ENCODE measurements at places on chromosomes 13 and 19.

DNA sequence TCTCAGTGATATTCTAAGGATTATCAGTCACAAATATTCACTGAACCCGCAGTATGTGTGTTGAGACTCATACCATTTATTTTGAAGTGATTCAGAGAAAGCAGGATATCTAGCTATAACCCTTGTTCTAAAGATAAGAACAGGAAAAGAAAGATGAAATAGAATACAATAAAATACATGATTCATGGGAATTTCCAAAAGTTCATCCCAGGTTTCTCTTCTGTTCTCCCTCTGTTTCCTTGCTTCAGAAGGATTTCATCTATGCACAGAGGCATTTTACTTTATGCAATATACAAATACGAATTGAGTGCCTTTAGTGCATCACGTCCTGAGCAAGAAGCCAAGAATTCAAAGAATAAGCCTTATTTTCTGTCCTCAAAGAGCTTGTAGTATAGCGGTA, 274.4 kb upstream of the GPC6 start:
- no peak for DNase-seq

GRCh38 chr19:5575590-5575989, 7.8 kb upstream of the TINCR start:
- no peak for DNase-seq

DNA sequence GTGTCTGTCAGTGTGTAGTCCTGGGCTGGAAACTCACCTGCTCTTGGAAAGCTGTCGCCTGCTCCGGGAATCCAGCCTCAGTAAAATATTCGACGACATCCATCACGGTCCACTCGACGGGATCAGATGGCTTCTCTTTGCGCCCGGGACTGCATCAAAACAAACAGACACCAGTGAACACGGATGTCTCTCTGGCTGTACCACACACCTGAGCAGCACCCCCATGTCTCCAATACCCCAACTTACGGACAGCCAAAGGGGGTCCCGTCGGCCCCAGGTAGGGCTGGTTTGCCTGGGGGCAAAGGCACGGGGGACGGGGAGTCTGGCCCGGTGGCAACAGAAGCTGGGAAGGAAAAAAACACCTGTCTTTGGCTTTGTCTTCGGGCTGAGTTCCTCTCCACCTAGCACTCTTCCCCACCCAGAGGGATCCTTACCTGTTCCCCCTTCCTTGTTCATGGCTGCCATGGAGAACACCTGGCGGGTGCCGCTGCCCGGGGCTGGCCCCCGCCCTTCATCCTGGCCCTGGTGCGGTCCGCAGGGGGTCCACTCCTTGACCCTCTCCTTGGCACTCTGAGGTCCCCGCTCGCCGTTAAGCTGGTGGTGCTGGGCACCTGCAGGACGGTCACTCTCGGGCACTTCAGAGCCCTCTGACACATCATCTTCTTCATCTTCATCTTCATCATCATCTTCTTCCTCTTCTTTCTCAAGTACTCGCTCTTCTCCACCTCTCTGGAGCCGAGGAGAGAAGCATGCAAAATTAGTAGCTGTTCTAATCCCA, 1.7 kb downstream of the SAMD1 start:
- DNase-seq: no peak

DNA sequence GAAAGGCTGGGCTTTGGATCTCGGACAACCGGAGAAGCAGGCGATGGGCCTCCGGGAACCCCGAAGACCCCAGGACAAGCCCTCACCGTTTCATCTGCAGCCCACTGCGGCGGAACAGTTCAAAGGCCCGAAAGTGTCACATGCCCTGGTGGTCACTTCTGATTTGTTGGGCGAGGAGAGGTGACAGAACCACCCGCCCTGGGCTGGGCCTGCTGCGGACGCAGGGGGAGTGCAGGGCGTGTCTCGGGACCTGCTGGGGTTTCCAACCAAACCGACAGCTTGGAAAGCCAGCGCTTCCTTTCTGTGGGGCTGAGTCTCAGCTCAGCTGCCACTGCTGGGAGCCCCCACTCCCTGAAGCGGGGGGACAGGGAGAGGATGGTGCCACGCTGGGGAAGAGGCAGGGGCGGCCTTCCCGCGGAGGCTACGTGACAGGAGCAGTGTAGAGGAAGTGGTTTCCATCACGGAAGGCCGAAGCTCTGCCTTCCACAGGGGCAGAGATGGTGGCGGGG, 22.8 kb upstream of the ZBTB7A start:
- DNase-seq: peak; percentile 66

- DNase-seq: no peak
These were observed 498.6 kb downstream of the FGF9 start for GRCh38 chr13:22169473-22169872.

GRCh38 chr13:42836930-42837690, 55.7 kb downstream of the FAM216B start:
- no peak for DNase-seq

DNA sequence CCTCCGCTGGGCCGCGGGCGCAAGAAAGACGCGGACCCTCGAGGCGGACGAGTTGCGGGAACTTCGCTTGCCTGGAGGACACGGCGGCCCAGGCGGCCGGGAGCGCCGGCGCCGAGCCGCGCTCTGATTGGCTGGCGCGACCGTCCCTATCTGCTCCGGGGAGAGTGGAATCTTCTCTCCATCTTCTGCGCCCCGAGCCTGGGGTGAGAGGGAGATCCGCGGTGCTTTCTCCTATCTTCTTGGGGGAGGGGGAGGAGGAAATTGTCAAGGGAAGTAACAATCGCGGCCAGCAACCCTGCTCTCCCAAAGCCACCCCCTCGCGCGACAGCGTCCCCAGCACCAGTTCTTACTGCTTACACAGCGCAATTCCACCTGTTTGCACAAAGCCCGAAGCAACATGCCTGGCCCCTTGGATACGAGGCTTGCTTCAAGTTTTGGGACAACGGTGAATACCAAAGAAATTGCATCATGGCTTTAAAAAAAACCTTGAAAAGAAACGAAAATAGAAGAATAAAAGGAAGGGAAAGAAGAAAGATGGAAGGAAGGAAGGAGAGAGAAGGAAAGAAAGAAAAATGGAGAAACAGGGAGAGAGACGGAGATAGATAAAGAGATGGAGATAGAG, 4.8 kb downstream of the SOX21 start:
- DNase-seq: peak; percentile 17

DNA sequence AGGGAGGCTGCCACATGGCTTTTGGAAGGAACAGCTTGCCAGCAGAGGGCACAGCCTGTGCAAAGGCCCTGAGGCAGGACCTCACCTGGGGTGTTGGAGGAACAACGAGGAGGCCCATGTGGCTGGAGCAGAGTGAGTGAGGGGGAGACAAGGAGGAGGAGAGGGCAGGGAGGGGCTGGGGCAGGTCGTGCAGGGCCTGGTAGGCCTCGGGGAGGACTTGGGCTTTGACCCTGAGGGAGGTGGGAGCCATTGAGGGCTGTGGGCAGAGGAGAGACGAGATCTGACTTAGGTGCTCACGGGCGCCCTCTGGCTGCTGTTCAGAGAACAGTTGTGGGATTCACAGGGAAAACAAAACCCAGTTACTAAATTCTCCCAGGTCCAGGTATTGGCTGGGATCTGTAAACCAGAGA, 25.2 kb downstream of the ZNRF4 start:
- peak; percentile 61 for DNase-seq

DNA sequence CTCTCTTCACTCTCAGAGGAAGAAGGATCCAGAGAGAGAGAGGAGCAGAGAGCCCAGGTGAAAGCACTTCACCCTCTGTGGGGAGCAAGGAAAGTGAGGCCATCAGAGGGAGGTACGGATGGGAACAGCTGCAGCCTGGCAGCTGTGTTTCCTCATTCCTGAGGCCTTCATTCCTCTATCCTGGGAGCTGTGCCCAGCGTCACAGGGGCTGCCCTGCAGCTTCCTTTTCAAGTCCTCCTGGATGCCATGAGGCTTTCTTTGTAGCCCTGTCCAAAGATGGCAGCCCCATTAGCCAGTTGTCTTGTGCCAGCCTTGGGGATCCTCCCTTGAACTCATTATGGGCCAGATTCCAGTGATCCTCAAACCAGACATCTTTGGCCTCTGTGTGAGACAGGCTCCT, 76.8 kb upstream of the PCDH8 start:
- no peak for DNase-seq

GRCh38 chr13:96994858-96995243, 575 bp upstream of the OXGR1 start:
- DNase-seq: no peak

GRCh38 chr13:53068585-53069520, 40.2 kb downstream of the OLFM4 start:
- no peak for DNase-seq

DNA sequence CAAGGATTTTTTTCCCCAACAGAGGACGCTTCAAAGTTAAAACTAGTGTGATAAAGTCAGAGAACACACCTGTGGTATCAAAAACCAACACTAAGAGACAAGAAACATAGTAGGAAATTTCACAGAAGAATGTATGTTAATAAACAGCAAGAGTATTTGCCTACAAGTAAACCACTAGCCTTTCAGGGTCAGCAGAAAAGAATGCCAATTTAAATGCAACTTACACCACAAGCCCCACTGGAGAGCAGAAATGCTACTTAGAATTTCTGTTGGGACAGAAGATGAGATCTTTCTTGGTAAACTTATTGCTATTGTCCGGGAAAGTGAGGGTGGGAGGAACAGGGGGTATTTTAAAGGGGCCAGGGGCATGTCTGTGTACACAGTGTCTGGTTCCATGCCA, 68.6 kb downstream of the STK24 start:
- no peak for DNase-seq
